Coronary artery (tissue), 2 donors: ENCODE measurements at places on chromosomes 6 and 20.

DNA sequence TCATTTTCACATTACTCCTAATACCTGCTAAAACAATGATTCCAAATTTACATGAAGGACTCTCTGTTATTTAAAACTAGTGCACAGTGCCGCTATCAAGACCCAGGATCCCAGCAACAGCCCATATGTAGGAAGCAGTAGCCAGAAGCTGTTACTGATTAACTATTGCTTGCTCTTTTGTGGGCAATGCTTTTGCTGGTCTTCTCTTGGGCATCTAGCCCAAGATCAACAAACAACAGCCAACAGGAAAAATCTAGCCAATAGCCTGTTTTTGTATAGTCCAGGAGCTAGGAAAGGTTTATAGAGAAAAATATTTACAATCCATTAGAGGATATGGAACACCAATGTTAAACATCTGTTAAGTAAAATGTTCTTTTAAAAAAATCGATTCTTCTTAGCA is 22.1 kb upstream of the TENT5A start:
- DNase-seq: no peak

GRCh38 chr20:21303872-21304586 is 898 bp downstream of the XRN2 start:
- no peak for DNase-seq

DNA sequence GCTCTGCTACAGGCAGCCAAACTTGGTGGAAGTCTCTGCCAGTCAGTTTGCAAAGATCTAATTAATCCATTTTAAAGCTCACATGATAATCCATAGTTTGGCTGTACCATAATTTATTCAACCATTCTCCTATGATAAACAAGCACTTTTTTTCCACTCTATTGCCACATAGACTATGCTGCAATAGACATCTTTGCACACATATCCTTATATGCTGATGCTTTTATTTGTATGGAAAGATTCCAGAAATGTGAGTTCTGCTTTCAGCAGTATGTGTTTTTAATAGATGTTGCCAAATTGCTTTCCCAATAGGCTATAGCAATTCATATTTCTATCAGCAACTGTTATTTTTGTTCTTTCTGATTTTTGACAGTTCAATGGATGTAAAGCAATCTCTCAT is 628.0 kb downstream of the KIF16B start:
- DNase-seq: no peak

DNA sequence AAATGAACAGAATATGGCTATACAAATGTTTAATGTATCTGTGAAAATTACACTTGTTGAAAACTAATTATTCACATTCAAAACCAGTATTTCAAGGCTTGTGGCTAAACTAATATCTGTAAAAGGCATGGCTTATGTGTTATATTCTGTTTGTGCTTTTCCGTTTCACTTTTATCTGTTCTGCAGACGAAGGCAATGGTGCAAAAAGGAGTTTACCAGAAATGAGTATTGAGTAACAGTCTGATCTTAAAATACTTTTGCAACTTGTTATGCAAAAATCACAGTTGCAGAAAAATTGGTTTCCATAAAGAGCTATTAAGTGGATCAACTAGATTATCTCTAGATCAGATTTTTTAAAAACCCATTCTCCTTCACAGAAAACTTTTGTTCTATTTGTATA is 9.4 kb upstream of the STX11 start:
- no peak for DNase-seq

DNA sequence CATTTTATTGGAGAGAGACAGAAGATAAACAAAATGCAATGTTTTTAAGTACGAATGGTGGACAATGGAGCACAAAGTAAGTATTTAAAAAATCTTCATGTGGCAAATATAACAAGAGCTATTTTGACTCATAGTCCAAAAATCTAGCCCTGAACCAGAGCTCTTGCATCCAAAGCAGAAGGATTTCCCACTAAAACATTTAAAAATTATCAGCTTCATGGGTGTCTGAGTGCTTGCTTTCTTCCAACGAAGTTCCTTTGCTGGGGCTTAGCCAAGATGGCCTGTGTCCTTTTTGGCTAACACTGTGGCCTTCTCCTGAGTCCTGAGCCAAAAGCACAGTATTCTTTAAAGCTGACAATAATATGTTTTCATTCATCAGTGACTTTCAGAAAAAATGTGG is 161.7 kb downstream of the RIMS1 start:
- no peak for DNase-seq

DNA sequence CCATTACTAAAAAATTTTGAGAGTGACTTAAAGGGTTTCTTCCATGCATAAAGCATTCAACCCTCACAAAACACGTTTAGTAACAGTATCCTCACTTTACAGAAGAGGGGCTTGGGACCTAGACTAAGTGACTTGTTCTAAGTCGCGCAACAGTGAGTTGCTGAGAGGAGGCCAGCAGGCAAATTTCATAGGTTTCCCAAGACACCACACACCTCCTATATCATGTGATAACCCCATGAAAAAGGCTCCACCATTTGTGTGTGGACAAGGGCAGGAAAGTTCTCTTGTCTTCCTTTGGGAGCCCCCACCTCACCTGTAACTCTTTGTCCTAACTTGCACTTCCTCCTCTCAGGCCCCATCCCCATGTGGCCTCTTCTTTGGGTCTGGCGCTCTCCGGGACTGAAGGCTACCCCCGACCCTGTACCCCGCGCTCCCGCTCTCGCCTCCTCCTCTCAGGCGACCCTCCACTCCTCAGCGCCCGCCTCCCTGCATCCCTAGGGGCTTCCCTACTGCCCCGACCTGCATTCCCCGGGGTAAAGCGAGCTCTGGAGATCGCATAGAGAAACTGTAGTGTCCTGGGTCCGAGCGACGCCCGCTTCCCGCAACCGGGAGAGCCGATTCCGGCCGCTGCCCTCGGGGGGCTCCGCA is 392 bp downstream of the PSMB8 start:
- DNase-seq: no peak

DNA sequence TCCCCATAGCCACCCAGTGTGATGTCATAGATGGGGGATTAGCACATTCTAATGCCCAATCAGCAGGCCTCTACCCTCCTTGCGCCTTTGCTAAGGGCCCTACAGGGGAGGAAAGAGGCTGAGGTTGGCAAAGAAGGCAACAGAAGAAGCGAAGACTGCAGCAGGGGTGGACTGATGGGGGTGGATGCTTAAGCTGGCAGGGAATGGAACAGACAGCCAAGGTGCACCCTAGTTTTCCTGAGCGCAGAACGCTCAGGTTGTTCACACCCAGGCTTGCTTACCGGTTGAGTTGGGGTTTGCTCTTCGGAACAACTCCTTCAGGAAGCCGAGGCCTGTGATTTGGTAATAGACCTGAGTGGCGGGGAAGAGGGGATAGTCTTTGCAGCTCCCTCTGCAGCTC is 12.7 kb downstream of the MRPS18A start:
- no peak for DNase-seq

- DNase-seq: no peak
Observed at GRCh38 chr6:106574741-106575458, 54.4 kb downstream of the RTN4IP1 start.

GRCh38 chr20:37526238-37526838 is 1.3 kb downstream of the BLCAP start:
- peak; percentile 74 for DNase-seq

- DNase-seq: no peak
Observed at GRCh38 chr20:20699917-20700316, 12.5 kb downstream of the RALGAPA2 start.

GRCh38 chr20:35368666-35369423 is 42.9 kb downstream of the UQCC1 start:
- no peak for DNase-seq

DNA sequence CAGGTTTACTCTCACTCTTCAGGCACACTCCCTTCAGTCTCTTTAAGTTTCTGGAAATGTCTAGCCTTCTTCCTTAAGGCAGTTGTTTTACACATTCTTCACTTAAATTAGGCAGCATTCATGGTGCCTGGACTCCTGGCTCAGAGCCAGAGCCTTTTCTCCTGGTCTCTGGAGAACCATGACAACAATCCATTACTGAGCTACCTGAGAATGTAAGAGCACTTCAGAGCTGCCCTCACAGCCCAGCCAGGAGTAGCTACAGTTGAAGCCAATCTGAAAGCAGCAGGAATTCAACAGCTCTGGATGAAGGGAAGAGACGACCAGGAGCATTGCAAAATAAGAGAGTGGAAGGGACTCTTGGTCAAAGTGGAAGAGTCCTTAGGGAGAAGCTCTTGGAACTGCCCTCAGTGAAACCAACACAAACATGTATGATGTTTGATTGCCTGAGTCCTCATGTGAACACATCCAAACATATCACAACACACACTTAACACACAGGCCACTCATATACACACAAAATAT is 416.8 kb upstream of the SPTLC3 start:
- no peak for DNase-seq

DNA sequence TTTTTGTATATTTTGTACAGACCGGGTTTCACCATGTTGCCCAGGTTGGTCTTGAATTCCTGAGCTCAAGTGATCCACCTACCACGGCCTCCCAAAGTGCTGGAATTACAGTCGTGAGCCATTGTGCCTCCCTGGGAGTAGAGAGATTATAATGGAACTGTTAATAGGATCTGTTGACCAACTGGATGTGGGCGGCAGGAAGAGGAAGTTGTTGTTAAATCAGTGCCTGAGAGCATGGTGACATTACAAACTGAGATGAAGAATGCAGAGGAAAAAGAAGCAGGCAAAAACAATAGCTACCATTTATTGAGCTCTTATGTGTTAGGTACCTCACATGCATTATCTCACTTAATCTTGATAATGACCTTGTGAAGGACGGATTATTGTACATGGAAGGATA is 9.2 kb upstream of the L3MBTL3 start:
- DNase-seq: no peak

- no peak for DNase-seq
Observed at GRCh38 chr6:169970306-169970988, 219.0 kb downstream of the ERMARD start.

- DNase-seq: no peak
Observed at GRCh38 chr6:7496266-7496875, 45.1 kb upstream of the DSP start.

DNA sequence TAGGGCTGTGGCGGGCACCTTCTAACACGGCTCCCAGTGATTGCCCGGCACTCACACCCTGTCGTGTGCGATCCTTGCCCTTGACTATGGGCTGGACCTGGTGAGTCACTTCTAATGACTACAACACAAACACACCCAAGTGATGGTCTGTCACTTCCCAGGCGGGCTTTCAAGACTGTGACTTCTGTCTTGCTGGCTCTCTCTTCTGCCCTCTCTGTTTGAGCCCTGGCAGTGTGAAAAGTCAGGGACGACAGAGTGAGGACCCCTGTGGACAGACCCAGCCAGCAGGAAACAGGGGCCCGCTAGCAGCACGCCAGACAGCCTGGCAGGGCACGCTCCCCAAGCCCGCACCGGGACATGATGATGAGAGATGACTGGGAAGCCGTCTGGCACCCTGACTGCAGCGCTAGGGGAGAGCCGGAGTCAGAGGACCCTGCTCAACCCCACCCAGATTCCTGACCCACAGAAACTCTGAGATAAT is 43.0 kb downstream of the KIF16B start:
- no peak for DNase-seq

DNA sequence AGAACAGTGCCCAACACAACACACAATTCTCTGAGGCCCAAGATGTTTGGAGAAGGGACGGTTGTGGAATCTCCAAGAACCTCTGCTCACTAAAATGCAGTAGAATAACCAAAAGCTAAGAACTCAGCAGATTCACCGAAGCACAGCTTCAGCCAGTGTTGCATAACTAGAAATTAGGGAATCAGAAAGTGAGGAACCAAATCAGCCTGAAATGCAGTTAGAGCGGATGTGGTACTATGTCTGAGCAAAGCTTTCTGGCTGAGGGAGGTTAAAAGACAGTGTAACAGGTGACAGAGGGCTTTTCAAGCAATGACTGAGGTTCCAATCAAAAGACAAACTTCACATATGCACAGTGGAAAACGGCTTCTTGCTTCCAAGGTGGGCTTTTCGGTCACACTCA is 197.9 kb upstream of the KCNK16 start:
- no peak for DNase-seq

GRCh38 chr6:84773431-84774156 is 9.2 kb upstream of the TBX18 start:
- DNase-seq: peak; percentile 87

DNA sequence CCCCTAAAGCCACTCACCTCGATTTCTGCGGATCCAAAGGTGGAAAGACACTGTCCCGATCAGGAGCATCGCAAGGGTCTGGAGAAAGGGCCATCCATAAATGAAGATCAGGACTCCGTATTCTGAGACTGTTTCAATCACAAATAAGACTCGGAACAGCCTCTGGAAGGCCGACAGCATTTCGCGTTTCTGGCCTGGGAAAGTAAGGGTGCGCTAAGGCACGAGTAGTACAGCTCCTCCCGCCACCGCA is 44.6 kb downstream of the DPPA5 start:
- no peak for DNase-seq

DNA sequence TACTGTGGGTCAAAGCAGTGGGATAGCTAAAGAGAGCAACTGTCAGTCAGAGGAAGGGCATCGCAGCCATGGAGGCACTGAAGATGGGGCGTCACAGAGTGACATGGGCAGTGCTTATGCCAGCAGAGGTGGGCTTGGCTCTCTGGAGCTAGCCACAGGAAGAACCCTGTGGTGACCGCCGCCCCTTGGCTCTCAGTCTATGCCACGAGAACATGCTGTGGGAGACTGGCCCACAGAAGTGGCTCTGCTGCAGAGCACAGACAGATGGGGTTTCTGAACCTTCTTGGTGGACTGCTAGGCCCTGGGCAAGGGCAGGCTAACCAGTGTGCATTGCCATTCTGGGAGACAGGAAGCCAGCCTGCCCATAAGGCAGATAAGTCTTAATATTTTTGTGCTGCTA is 290.0 kb upstream of the SUPT3H start:
- DNase-seq: no peak

- no peak for DNase-seq
Observed at GRCh38 chr20:58003525-58003924, 224.9 kb downstream of the ANKRD60 start.

DNA sequence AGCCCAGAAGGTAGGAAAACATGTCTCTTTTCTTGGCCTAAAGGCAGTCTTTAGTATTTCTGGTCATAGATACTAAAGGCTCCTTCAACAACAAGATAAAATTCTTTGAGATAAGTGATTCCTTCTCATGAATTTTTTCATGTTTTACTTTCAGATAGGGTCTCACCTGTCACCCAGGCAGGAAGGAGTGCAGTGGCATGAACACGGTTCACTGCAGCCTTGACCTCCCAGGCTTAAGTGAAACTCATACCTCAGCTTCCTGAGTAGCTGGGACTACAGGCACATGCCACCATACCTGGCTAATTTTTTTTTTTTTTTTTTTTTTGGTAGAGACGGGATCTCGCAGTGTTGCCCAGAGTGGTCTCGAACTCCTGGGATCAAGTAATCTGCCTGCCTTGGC is 9.1 kb downstream of the PNLDC1 start:
- DNase-seq: no peak

GRCh38 chr6:71411882-71412281 is 123.3 kb downstream of the OGFRL1 start:
- no peak for DNase-seq

- no peak for DNase-seq
Observed at GRCh38 chr6:44096612-44097011, 30.6 kb downstream of the MRPL14 start.

- no peak for DNase-seq
Observed at GRCh38 chr20:40978761-40979160, 49.9 kb upstream of the TOP1 start.

GRCh38 chr6:169117663-169118062 is 136.0 kb downstream of the THBS2 start:
- no peak for DNase-seq
